ENCODE measurements at places on chromosomes 2 and 18.

- no peak for DNase-seq
Observed at GRCh38 chr2:159003555-159003954, 35.1 kb downstream of the TANC1 start.

DNA sequence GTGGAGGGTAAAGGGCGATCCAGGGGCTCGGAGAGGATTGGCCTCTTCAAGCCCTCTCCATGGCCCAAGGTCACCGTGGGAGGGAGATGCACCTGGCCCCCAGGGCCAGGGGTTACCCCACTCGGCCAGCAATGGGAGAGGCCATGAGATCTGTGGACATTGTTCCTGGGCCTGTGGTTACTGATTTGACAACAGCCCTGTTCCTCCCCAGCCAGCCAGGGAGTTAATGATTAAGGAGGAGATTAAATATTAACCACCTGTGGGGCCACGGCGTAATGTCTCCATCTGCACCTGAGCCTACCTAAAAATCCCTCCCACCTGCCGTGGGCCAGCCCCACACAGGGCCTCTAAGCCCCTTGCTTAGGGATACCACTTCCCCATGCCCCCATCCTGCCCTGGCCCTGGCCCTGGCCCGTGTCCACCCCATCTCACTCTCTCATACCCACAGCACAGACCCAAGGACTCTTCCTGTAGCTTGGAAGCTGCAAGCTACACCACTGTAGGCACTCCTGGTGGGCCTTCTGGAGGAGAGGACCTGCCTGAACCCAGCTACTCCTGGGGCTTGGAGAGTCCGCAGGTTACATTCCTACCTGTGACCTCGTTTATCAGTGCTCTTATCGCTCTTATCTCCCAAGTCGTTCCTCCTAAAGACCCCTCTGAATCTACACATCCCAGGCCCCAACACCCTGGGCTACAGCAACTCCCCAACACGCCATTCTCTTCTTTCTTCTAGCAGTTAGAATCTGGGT, 32.1 kb downstream of the ZFP36L2 start:
- DNase-seq = no peak

GRCh38 chr18:78833833-78834232, 145.8 kb upstream of the SALL3 start:
- DNase-seq = no peak

DNA sequence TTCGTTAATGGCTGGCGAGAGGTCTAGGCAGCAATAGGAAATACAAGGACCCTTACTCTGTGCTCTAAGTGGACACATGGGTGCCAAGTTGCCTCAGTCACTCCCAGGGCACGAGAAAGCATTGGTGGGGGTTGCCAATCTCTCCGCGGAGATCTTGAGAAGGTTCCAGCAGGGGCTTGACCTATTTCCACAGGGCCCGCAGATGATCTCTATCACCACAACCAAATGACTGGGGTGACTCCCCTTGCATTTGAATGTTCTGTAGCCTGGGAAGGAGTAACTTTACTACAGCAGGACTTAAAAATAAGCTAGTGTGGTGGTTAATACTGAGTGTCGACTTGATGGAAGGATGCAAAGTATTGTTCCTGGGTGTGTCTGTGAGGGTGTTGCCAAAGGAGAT, 8.1 kb downstream of the CDC42EP3 start:
- DNase-seq = no peak

- no peak for DNase-seq
Observed at GRCh38 chr2:120222186-120223033, 790 bp downstream of the TMEM185B start.

DNA sequence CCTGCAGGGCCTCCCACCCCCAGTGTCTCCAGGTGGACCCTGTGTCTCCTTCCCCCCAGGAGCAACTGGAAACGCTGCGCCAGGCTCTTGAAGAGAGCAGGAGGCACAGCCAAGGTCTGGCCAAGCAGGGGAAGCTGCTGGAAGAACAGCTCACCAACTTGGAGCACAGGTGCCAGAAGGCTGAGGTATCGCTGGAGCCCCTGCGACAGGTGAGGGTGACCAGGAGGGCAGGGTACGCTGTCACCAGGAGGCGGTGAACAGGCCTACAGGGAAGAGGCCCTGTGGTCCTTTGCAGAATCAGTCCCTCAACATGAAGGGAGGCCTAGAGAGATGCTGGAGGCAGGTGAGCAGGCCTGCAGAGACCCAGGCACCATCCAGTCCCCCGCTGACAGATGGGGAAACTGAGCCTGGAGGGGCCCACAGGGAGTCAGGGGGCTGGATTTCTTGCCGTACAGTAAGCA, 15.6 kb upstream of the SNED1 start:
- DNase-seq = no peak

- no peak for DNase-seq
Observed at GRCh38 chr2:224908818-224909217, 133.4 kb downstream of the DOCK10 start.

- no peak for DNase-seq
Observed at GRCh38 chr2:239440511-239440959, 39.7 kb upstream of the HDAC4 start.

DNA sequence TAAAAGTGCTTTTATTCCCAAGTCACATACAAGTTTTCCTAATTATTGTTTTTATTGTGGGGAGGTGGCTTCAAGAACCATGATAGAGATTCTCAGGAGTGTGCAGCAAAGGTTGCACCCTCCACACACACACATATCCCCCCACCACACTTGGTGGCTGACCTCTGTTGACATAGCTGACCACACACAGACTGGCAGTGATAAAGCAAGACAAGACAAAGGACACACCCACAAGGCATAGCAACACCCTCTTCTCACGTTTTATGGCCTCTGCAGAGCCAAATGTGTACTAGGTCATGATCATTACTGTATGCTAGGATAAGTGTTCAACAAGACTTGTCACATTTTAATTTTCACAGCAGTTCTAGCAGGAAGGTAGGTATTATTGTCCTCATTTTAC, 143.0 kb upstream of the EPC2 start:
- DNase-seq = no peak

- no peak for DNase-seq
Observed at GRCh38 chr18:172361-172760, 14.0 kb downstream of the USP14 start.

GRCh38 chr2:163774862-163775261, 39.1 kb upstream of the FIGN start:
- DNase-seq = no peak

DNA sequence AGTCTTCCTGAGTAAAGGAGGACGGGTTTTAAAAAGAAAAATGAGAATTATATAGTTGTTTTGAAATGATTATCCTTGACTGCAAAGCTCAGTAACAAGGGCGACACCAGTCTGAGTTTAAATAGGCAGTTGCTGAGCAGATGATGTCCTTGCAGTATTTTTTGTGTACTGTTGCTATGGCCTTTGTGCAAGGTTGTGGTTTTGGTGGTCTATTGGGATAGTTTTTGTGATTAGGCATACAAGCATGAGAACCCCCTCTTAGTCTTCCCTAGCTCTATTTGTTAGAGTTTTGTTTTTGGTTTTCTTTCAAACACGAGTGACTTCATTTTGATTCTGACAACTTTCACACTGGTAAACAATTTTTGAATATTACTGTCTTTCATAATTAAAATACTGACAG, 64.1 kb downstream of the TAF4B start:
- no peak for DNase-seq

DNA sequence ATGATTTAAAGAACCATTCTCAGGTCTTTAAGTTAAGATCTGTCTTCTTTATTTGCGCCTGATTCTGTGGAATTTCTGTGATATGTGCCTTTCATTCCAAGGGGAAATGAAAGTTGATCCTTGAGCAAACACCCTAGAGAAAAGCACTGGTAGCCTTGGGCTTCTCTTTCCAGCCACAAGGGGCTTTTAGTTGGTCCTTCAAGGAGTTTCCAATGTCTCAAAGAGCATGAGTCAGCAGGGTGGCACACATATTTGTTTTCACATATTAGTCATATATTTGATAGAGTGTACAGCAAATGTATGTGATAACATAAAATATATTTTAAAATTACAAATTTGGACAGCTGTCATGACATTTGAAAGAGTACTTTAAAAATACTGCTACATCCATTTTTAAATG, 339.5 kb downstream of the TXNL1 start:
- no peak for DNase-seq

- no peak for DNase-seq
Observed at GRCh38 chr2:224472137-224472536, 70.2 kb upstream of the FAM124B start.

- DNase-seq = no peak
Observed at GRCh38 chr18:76503649-76504386, 8.8 kb upstream of the ZNF516 start.

GRCh38 chr2:148524519-148524919, 120.0 kb upstream of the EPC2 start:
- no peak for DNase-seq

- DNase-seq = no peak
Observed at GRCh38 chr2:42835577-42836371, 43.4 kb upstream of the HAAO start.

DNA sequence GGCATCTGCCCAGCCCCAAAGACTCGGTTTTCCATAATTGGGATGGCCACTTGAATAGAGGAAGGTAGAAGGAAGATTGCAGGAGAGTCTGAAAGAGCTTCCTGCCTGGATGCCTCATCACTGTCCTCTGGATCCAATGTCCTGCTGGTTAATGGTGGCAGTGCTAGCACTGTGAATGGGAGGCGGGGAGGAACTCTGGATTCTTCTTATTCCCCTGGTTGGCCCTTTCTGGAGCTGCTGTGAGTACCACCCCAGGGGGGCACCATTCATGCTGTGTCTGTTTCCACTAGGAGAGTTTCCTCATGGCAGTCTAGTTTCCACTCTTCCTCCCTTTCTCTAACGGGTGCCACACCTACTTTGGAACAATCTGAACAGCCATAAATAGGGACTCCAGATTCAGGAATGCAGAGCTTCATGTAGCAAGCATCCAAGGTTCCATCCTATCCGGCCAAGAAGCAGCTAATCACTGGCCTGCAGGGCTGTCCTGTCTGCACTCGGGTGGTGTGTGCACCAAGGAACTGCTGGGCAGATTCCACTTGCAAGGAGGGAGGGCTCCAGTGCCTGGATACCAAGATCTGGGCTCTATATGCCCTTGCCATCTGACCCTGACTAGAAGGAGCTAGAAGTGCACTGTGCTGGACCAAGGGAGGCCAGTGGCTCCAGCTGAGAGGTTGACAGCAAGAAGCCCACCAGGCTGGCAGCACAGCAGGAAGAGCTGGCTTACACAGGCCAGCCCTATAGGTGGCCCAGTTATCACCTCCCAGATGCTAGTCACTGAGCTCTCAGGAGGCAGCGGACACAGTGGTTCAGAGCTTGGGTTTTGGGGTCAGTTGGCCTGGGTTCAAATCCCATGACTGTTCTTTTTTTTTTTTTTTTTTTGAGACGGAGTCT, 4.6 kb upstream of the ATOH8 start:
- no peak for DNase-seq

DNA sequence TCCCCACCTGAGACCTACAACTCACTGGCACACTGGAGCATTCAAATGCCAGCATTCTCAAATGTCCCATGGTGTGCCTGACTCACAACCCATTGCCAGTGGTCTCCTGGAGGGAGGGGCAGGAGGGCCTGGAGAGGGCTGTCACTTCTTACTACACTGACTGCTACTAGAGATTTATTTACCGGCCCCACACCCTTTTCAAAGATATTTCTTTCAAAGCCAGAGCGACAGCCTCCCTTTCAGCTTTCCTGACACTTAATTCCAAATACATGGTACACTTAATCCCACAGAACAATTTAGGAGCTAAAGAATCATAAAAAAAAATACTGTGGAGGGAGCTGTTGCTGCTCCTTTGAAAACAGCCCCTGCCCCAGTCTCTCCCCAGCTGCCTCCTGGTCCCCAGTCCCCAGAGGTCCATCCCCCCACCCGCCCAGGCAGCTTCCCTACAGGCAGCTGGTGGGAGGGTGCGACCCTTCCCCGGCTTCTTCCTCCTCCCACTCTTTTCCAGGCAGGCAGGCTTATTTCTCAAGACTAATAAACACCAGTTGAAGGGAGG, 129.1 kb upstream of the SMAD2 start:
- no peak for DNase-seq

- no peak for DNase-seq
Observed at GRCh38 chr2:15385184-15385583, 175.9 kb downstream of the NBAS start.

GRCh38 chr2:98506881-98507280, 62.2 kb downstream of the INPP4A start:
- no peak for DNase-seq

Measured in GM12892 (cell line).